ENCODE measurements at places on chromosomes 4 and X.
A peak's percentile ranks its signal among the peaks of the same experiment; 100 is the strongest.

- no peak for DNase-seq
These were observed 28.2 kb downstream of the PHKA1 start for GRCh38 chrX:72685810-72686456.

GRCh38 chr4:107647591-107647990, 72.4 kb downstream of the PAPSS1 start:
- DNase-seq, result no peak

DNA sequence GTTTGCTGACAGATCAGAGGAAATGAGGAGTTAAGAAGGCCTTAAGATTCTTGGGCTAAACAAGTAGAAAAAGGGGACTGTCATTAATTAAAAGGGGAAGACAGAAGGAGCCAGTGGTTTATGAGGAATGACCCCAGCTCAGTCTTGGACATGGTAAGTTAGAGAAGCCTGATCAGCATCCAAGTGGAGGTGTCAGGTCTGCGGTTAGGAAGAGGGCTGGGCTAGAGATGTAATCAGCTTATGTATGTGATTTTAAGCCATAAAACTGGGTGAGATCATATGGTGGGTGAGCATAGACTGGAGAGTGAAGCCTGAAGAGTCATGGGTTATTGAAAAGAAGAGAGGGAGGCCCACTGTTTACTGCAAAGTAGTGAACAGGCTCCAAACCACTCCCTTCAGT, 246.1 kb downstream of the NR3C2 start:
- DNase-seq, result no peak

DNA sequence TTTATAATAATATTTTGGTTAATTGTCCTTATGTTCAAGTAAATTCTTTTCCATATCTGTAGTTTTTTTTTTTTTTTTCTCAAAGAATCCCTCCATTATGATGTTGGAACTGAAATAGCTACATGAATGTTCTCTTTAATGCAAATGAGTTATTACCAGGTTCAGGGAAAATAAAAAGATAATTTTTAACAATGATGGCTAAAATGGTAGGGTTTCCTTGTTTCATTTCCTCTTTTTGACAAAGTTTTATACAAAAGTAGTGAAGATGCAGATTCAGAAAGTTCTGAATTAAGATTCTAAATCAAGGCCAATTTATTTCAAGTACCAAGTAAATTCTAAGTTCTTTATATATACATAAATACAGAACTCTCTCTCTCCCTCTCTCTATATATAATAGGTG, 779.0 kb upstream of the INTU start:
- DNase-seq, result no peak

DNA sequence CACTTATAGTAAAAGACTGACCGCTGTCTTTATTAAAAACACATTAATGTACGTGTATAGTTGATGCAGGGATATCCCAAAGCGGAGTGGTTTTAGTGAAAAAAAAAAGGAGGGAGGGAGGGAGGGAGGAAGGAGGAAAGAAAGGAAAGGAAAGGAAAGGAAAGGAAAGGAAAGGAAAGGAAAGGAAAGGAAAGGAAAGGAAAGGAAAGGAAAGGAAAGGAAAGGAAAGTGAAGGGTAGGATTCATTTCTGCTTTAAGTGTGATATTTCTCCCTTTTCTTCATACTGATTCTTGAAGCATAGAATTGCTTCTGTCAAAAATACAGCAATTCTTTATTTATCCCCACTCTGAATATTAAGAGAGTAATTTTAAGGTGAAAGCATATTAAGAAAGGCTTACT, 504.9 kb downstream of the PPP4R3C start:
- no peak for DNase-seq

- DNase-seq, result no peak
These were observed 236.2 kb upstream of the NUDT6 start for GRCh38 chr4:123158576-123158975.

GRCh38 chrX:19772822-19773628, 114.4 kb downstream of the SH3KBP1 start:
- peak; percentile 7 for DNase-seq

GRCh38 chr4:87103086-87103485, 117.3 kb downstream of the KLHL8 start:
- no peak for DNase-seq

- no peak for DNase-seq
These were observed 135.9 kb upstream of the ARHGEF9 start for GRCh38 chrX:63920875-63921274.

- peak; percentile 81 for DNase-seq
These were observed 619 bp upstream of the LRBA start for GRCh38 chr4:151015459-151016347.

- DNase-seq, result no peak
These were observed 61.5 kb upstream of the MAGEB2 start for GRCh38 chrX:30153881-30154260.

Measured in nephron progenitor cell (in vitro differentiated cells).